ENCODE measurements at places on chromosomes 1 and 21.

GRCh38 chr1:218683242-218683641, 338.1 kb downstream of the TGFB2 start:
- no peak for DNase-seq

DNA sequence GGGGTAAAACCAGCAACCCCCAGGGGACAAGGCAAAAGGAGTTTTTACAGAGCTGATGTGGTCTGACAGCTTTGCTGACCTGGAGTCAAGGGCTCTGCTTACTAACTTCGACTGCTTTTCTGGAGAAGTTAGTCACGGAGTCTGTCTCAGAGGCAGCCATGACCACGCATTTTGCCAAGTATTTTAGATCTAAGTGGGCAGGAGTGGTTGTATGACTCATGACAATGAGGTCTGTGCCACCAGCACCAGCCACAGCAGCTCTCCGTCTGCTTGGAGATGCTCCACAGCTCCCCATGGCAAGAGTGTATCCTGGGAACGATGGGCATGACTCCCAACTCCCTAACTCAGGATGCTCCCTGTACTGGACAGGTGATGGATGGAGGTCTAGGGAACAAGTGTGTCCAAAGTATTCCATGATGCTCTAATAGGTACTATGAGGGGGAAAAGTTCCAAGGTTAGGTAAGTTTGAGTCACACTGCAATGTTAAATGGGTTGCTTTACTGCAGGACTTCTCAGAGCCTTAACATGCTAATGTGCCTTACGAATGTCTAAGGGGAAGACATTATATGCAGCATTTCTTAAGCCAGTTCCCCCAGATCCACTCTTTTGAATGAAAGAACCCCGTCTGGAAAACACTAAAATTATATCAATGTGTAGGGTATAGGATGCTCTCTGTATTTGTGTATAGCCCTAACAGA, 359.0 kb downstream of the HHAT start:
- peak; percentile 17 for DNase-seq

DNA sequence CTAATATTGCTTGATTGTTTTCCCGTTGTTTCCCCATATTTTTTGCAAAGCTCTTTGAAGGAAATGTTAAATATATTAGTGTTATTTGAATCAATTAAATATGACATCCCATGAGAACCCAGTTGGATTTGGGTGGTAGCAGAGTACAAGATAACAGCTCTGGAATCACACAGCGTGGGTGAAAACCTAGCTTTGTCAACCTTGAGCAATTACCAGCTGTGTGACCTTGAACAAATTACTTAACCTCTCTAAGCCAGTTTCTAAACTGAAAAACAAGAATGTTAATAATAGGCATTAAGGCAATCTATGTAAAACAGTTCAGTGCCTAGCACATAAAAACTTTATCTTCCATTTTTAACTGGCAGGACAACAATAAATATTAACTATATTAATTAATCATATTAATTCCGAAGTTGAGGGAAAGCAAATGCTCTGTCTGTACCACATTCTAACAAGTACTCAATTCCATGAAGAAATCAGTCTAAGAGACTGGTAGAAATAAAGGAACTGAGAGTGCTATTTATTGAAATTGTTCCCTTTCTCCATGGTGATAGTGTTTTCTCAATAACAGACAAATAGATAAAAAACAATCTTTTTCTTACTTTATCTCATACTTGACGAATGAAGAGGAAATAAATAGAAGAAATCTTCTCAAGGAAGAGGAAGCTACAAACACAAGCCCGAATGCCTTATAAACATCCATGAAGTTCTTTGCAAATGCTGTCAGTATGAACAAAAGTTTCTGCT, 27.0 kb downstream of the DNASE2B start:
- DNase-seq, result no peak

DNA sequence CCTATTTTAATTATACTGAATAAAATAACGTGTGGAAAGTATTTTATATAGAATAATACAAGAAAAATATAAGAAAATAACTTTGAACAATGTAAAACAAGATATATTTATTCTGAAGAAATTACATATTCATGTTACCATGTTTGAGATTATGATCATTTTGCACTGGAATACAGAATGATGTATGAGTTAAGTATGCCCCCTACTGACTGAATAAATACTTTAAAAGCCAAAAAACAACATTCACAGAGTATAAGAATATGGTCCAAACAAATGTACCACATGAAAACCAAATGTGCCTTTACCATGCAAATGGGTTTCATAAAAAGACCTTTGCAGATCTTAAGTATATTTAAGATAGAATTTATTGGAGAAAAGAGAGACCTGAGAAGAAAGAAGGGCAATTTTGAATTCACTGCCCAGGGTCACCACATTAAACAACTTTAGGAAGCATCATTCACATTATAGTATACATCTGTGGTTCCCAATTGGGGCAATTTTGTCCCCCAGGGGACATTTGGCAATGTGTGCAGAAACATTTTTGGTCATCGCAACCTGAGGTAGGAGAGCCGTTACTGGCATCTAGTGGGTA, 136.6 kb upstream of the GFI1 start:
- peak; percentile 18 for DNase-seq

DNA sequence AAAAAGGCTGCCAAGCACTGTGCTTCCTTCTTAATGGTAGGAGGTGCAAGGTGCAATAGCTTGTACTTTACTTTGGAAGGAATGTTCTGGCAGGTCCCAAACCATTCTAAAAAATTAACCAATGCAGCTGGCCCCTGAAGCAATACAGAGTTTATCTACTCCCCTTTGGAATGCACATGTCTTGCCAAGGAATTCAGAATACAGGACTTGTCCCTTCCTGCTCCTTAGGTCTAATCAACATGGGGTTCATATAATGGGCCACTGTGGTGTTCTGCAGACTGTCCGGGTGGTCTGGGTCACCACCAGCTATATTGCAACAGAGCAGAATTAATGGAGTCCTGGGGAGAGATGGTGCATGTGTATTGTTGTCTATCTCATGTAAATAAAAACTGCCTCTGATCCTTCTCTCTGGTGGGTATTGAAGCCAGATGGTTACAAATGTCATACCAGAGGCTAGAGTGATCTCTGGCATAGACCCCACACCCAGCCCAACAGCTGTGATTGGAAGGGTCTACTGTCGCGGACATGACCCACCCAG, 112.8 kb downstream of the RIPK4 start:
- no peak for DNase-seq

- no peak for DNase-seq
Measured at GRCh38 chr1:201113451-201114244, 1.4 kb upstream of the CACNA1S start.

DNA sequence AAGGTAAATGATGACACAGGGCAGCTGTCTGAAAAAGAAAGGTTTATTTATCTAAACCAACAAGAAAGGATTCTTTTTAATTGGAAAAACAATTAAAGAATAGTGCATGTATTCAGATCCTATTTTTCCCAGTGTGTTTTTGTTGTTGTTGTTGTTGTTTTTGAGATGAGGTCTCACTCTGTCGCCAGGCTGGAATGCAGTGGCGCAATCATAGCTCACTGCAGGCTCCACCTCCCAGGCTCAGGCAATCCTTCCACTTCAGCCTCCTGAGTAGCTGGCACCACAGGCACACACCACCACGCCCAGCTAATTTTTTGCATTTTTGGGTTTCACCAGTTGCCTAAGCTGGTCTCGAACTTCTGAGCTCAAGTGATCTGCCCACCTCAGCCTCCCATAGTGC, 22.1 kb downstream of the NEK2 start:
- no peak for DNase-seq

DNA sequence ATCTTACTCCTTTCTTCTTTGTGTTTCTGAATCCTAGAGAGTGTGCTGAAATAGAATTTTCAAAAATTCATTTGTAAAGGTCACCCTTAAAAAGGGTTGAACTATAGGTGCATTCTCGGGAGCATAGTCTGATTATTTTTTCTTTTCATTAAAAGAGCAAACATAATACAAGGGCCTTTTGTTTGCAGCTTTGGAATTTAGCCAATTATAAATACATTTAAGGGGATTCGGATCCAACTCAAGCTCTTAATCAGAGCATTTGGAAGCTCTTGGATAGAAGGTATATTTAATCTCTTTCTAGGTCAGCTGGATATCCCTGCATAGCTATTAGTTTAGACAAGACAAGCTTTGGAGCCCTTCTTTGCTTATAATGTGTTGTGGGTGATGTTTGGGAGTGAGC, 321.7 kb downstream of the HHAT start:
- DNase-seq, result no peak

- DNase-seq, result no peak
Measured at GRCh38 chr1:234763367-234763766, 153.4 kb upstream of the IRF2BP2 start.

DNA sequence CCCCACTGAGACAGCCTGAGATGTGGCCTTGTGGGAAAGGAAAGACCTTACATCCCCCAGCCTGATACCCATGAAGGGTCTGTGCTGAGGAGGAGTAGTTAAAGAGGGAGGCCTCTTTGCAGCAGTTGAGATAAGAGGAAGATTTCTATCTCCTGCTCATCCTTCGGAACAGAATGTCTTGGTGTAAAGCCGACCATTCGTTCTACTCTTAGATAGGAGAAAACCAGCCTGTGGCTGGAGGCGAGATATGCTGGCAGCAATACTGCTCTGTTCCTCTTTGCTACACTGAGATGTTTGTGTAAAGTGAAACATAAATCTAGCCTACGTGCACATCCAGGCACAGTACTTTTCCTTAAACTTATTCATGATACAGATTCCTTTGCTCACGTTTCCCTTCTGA, 1.5 kb upstream of the CCDC27 start:
- DNase-seq, result no peak

DNA sequence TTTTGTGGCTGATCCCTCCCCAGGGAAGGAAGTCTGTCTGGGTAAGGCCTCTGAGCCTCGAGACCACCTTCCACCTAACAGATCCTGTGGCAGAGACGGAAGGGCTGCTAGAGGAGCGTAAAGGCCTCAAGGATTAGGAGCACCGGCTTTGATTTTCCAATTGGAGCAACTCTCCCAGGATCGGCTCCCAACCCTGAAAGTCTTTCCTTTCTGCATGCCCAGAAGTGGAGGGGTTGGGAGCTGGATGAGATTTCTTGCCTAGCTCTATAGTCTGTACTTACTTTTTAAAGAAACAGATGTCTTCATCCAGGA, 41.4 kb downstream of the ELK4 start:
- no peak for DNase-seq

DNA sequence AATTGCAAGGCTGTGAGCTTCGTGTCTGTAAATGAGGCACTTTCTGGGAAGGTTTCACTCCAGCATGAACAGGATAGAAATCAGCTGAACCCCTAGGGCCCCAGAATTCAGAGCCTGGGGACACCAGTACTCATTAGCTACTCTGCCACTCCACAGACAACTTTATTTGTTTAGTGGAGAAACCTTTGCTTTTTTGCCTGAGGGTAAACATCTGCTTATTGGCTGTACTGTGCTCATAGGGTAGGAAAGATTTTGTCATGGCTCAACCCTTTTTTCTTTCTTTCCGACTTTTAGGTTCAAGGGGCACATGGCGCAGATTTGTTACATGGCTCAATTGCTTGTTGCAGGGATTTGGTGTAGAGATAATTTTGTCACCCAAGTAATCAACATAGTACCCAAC, 138.4 kb upstream of the BACE2 start:
- no peak for DNase-seq

GRCh38 chr1:33344896-33345560, 24.1 kb upstream of the A3GALT2 start:
- DNase-seq, result no peak

DNA sequence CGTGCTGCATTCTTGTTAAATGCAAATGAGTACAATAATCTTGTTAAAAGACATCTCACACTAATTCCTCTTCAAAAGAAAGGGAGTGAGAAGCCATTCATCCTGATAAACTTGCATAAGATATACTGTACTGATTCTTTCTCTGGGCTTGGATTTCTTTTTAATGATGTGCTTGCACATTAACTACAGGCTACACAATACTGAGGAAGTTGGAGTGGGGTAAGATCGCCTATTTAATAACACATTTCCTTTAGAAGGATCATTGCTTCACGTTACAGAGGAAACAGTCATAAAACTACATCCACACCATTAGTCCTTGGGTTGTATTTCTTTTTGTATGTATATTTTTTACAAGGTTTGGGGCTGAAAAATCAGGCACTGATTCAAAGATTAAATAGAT, 36.6 kb downstream of the NRIP1 start:
- no peak for DNase-seq

DNA sequence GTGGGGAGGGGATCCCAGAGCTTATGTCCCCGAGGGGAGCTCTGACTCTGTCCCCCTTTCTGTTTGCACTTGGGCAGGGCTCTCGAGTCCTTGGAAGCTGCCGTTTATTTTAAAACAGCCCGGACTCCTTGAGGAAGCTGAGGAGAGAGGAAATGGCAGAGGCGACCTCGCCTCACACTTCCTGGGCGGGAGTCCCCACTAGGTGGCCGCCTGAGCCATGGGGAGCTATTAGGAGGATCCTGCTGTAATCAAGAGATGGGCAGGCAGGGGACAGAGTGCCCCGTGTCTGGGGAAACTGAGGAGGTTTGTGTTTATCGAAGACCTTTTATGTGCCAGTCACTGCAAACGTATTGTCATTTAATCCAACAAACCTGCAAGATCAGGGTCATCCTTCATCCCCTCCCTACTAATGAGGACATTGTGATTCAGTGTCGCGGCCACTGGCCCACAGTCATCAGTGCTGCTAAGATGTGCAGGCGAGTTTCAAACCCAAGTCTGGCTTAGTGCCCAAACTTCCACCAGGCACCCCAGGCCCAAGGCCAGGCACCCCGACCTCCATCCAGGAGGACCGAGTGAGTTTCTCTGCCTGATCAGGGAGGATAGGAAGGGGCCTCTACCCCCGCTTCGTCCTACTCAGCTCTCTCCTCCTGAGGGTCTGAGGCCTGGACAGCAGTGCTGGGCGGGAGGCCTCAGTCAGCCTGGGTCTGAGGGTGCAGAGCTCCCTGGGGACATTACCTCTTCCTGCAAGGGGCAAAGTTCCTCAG, 316.9 kb upstream of the VAMP3 start:
- DNase-seq, result no peak

DNA sequence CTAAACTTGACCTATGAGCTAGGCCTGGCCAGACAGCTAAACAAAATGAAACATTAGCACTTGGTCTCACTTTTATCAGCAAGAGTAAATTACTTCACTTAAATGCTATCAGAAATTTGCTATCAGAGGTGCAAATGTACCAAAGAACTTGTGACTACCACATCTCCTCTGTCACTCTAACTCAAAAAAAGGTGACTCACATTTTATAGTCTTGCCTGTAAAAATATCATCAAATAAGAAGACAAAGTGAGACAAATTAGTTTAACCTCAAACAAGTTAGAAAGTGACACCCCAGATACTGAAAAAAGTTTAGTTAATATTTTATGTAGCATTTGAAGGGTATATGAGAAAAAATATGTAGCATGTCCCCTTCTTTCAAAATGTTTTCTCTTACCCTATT, 76.9 kb downstream of the EPS15 start:
- no peak for DNase-seq

- no peak for DNase-seq
Measured at GRCh38 chr21:43591571-43591970, 67.7 kb downstream of the HSF2BP start.

DNA sequence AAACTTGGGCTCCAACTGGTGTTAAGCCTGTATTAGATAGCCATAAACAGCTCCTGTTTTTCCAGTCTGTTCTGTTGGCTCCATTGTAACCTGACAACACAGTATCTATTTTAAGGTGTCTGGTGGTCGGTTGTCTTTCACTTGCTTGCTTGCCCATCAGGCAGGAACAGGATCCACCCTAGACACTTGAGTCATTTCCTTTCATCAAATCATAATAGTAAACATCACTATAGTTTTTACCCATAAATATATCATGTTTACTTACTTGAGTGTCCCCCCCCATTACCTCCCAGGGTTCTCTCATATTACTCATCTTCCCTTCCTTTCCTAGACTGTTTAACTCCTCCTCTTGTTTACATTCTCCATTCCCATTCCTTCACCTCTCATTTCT, 2.9 kb downstream of the DDI2 start:
- DNase-seq, result no peak

- peak; percentile 19 for DNase-seq
Measured at GRCh38 chr1:202076050-202076511, 46.6 kb upstream of the GPR37L1 start.

Data from DMS79 treated with DMSO at 0.1 percent for 48 hours (cell line).